ENCODE measurements at places on chromosomes 7 and 10. TPM values are rescaled to one million over a fixed set of nuclear protein-coding genes. Genes with fewer than 3 reads are reported as not detected.

DNA sequence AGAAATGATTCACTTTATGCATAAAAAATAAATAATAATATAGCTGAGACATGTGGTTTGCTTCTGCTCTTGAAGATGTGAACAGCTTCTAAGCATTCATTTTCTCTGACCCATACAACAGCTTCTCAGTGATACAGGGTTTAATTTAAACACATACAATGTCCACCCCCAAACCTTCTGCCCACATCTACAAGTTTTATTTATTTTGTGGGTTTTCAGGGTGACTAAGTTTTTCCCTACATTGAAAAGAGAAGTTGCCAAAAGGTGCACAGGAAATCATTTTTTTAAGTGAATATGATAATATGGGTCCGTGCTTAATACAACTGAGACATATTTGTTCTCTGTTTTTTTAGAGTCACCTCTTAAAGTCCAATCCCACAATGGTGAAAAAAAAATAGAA lies 17.2 kb downstream of the INHBA start:
- DNase-seq: no peak

DNA sequence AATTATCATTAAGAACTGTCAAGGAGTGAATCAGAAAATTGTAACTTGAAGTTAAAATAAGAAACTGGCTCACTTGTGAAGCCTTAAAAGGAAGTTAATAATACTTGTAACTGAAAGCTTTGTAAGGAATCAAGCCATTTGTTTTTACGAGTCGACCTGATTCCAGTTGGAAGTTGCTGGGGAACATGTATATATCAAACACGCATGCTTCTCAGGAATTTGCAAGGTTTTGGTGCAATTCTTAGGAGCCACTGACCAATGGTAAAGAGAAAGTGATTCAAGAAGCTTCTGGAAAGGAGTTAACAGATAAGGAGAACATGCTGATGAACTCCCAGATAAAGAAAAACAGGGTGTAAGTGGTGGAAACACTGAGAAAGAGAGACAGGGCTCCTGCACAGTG lies 56.4 kb downstream of the ETV1 start:
- no peak for DNase-seq

- no peak for DNase-seq
These were observed 10.0 kb upstream of the TLX1 start for GRCh38 chr10:101120884-101121653.

DNA sequence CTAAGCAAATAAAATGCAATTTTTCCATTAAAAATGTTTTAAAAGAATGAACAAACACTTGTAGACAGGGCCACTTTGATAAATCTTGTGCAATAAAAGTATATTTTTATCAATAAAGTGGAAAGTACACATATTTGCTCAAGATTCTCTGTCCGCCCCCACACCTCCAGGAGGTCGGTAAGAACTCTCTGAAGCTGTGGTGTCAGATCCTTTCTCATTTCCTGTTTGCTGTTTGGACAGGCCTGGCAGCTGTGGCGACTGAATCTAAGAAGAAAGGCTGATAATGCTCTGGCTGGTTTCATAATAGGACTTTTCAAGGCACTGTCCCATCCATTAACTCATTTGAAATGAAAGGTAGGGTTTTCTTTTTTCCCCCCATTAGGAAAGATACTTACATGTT lies 15.3 kb upstream of the ASB4 start:
- DNase-seq: peak; percentile 15

- peak; percentile 75 for DNase-seq
These were observed 2.4 kb downstream of the ADCK2 start for GRCh38 chr7:140674899-140675701.

- no peak for DNase-seq
These were observed 138.8 kb upstream of the UNC5B start for GRCh38 chr10:71073451-71074175.

DNA sequence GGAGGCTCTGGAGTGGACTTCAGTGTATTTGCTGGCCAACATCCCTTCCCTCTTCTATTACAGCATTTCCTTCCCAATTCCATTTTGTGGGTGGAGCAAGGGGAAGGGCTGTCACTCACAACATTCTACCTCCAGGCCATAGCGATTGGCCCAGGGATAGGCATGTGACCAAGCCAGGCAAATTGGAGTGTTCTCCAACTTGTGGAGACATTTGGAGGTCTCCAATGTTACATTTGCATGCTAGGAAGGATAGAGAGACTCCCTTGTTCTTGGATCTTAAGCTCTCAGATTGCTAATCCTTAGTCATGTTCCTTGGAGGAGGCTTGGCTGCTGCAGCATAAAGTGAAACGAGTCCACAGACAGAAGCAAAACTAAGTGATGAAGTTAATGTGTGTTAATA lies 95.6 kb upstream of the KIF5B start:
- DNase-seq: no peak

DNA sequence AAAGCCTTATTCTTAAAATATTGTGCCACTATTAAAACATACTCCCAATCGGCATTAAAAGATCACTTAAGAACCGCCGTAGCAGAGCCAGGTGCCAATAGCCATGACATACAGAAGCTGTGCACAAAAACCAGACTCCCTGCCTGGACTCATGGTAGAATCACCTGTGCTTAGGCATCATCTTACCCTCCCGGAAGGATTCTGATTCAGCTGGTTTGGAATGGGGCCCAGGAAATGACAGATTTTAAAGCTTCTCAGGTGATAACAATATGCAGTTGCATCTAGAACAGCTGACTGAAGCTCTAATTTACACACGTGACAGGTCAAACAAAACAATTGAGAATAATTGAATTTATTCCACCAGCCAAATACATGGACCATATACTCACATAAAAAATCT lies 10.7 kb downstream of the A1CF start:
- no peak for DNase-seq

- DNase-seq: no peak
These were observed 973 bp downstream of the ATAD1 start for GRCh38 chr10:87816898-87817608.

- peak; percentile 93 for DNase-seq
These were observed at the start of gene EIF3A for GRCh38 chr10:119080521-119081259. TSS of gene EIF3A (minus strand) at chr10:119080817. CDS start at chr10:119080676, 141 bp downstream.

GRCh38 chr7:87140271-87140748 lies 11.9 kb upstream of the DMTF1 start:
- no peak for DNase-seq

DNA sequence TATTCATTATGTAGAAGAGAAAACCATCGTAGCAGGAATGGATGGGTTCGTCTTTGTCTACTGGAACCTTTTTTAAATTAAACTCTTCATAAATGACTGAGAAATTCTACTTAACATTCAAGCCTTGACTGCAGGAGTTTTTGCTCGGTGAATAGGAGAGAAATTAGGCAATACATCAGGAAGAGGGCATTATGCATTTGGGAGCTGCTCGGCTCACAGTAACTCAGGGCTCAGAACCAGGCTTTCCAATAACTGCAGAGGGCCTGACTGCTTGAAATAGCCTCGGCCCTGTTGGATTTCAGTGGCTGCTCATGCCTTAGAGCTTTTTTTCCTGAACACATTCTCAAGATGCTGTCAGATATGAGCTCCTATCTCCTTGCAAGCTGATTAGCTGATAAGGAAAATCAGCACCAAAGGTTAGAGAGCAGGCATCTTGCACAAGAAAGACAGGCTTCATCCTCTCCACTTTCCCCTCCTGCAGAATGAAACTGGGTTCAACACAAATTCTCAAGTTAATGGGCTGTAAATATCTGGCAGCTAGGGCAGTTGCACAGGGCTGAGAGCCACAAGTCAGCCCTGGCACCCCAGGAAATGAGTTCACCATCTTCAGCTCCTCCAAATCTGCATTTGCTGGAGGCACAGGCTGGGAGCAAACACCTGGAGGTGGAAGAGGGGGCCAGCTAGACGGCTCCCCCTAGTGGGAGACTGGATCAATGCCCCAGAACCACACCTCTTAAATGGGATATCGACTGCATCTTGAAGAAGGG lies 24.3 kb downstream of the TECTB start:
- peak; percentile 89 for DNase-seq

GRCh38 chr10:12685261-12686058 lies 316.1 kb downstream of the CCDC3 start:
- no peak for DNase-seq

The CACNA2D1 gene
- 33.7 TPM for total RNA-seq

The LDB3 gene
- total RNA-seq: 0.14 TPM

The HOXA5 gene
- not detected for total RNA-seq

The AEBP1 gene
- 42.0 TPM for total RNA-seq

The CAMK2B gene
- total RNA-seq: not detected

The MMD2 gene
- 0.38 TPM for total RNA-seq

The LGI1 gene
- 0.28 TPM for total RNA-seq

The TFEC gene
- total RNA-seq: not detected
